ENCODE measurements at places on chromosomes 12 and 14.

DNA sequence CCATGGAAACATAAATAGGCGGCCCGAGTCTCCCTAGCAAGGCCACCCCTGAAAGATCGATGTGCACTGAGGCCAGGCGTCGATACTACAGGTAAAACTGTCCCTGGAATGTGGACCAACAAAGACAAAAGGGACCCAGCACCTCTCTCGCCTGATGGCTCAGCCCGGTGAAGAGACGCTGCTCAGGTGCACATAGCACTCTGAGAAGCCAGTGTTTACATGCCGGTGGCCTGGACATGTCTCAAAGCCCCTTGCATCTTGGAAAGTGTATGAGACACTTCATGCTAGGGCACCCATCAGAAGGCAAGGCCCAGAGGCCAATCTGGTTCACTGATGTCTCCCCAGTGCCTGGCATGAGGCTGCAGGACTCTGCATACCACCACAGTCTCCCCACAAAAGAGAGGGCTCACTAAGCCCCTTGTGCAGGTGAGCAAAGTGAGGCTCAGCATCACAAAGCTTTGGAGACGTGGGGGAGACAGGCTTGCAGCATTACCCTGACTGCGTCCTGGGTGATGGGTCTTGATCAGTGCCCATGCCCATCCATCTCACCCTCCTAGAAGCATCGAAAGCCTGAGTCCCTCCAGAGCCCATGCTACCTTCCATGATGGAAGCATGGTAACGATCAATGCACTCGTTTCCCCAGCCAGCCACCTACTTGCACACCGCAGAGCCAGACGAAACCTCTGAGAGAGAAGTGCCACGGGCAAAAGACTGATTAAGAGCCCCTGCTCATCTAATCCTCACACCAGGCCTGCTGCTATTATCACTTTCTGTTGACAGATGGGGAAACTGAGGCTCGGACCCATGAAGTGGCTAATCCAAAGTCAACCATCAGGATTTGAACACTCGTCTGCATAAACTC, 16.1 kb downstream of the BCL11B start:
- DNase-seq: no peak

- no peak for DNase-seq
Measured at GRCh38 chr14:69701291-69701690, 65.7 kb upstream of the SRSF5 start.

DNA sequence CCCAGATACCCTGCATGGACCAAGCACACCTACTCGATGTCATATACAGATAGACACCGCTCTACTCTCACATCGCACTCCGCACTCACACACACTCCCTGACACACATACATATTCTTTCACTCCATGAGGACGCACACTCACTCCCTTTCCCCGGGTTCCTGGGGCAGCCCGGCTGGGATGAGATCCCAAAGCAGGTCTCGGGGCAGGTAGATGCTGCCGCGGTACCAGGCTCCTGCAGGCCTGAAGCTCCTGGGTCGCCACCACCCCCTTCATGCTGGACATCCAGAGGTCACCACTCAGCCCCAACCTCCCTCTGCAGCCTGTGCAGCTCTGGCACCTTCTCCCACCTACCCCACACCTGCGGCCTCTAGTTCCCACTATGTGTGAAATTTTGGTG, 2.3 kb downstream of the C1QL4 start:
- DNase-seq: no peak

DNA sequence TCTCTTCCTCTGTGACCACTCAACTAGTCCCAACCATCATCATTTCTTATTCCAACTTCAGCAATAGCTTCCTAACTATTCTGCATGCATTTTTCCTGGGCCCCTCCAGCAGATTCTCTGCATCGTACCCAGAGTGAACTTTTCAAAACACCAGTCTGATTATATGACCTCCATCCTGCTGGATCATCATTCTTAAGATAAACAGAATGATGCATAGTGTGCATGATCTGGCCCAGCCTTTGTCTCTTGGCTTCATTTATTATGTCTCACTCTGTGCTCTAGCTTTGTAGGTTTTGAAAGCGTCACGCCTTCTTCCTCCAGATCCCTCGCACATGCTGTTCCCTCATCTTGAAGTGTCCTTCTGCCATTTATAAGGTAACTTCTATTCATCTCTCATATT, 46.3 kb upstream of the SLC38A4 start:
- DNase-seq: no peak

- no peak for DNase-seq
Measured at GRCh38 chr12:92558806-92559205, 144.0 kb upstream of the PLEKHG7 start.

DNA sequence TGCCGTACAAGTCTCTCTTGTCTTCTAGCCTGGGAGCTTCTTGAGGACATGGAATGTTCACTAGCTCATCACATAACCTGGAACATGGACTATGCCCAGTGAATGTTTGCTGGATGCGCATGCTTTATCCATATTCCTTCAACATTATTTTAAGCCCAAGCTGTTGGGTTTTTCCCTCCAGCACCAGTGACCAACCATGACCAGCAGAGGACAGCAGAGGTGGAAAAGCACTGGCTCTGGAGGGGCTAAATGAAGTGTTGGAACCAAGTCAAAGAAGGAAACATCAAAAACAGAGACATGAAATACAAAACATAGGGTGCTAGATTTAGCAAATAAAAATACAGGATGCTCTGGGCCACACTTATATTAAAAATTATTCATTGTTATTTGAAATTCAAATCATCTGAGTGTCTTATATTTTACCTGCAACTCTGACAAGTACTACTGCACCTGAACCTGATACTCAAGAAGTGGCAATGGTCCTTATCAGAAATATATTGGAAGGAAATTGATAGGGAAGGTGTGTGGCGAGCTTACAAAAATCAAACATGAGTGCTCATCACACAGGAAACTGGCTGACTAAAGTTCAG, 23.1 kb upstream of the HELB start:
- DNase-seq: peak; percentile 31

Data from fibroblast of the aortic adventitia (primary cell).